Activated naive CD4-positive, alpha-beta T cell (primary cell): ENCODE measurements at places on chromosomes 16 and 17.

GRCh38 chr16:8852534-8852933 is 16.3 kb downstream of the CARHSP1 start:
- no peak for DNase-seq

GRCh38 chr17:48006936-48007709 is 30.5 kb downstream of the COPZ2 start:
- no peak for DNase-seq

DNA sequence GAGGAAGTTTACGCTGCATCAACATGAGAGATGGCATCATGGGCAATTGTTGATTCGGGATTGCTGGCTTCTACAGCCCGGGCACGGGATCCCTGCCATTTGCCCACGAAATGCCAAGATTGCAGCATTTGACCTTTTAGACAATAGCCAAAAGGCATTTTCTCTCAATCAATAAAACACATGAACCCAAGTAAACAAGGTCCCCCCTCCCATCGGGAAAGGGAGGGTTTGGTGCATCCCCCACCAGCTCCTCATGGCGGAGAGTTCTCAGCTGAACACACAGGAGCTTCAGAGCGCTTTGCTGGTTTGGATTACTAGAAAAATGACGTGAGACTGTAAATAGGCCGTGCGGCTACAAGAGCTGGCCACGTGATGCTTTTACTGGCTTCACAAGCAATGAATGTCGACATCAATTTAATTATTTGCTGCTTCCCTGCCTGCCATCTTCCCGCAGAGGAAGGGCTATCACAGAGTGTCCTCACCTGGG is 147.6 kb downstream of the C16orf95 start:
- DNase-seq: no peak

GRCh38 chr17:63772801-63773271 is 561 bp downstream of the CCDC47 start:
- DNase-seq: no peak

DNA sequence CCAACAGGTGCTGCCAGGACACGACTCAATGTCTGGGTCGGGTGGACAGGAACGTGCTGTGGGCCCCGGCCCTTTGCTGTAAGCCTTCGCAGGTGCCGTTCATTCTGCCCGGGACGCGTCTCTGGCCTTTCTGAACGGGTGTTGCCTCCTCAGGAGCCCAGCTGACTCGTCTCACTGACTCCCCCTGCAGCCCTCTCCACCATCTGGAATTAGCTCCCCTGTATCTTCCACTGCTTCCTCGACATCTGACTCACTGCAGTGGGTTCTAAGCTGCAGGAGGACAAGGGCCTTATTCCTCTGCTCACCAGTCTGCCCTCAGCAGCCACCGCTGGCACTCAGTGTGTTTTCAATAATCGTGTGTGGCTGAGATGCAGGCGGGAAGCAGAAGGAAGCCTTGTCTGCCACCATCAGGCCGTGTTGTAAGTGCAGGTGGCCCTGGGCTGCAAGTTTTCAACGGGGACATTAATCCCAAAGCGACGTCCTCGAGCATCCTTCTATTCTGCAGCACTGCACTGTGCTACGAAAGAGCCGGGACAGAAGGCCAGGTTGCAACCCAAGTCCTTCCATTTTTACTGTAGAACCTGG is 256.2 kb downstream of the FOXL1 start:
- no peak for DNase-seq

DNA sequence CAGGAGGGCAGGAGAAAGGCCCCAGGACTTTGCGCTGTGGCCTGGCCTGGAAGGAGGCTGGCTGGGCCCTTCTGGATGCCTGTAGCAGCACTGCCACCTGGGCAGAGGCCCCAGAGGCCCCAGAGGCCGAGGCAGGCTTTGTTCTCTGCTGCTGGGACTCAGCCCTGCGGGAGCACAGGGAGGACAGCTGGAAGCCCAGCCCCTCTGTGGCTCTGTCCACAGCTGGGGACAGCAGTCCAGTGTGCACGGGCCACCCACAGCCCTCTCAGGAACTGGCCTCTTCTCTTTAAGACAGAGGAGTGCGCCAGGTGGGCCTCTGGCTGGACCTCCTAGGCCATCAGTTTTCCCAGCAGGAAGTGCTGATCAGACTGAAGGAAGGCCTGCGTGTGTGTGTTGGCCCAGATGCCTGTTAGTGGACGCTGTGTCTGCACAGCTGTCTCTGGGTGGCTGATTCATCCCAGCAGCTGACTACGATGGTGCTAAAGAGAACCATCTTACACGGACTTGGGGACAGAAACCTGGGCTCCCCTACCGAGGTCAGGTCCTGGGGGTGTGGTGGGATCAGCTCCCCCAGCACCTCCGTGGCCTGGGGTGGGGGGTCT is 26.9 kb upstream of the ZNF750 start:
- no peak for DNase-seq

DNA sequence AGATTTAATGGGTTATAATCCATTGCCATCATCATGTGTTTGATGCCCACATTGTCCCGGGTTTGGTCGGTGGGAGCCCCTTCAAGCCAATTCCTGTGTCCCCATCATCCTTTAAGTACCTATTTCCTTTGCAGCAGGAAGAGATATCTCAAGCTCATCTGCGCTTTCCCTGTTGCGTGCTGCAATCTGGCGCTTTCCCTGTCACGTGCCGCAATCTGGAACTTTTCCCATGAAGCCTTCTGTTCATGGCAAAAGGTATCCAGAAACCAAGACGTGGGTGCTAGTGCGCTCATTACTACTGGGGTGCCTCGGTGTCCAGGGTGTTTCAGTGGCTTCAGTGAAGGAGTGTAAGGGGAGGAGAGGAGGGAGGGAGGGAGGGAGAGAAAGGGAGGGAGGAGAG is 174.6 kb upstream of the ZNF469 start:
- no peak for DNase-seq

GRCh38 chr17:65799454-65799853 is 238.0 kb upstream of the AXIN2 start:
- no peak for DNase-seq

DNA sequence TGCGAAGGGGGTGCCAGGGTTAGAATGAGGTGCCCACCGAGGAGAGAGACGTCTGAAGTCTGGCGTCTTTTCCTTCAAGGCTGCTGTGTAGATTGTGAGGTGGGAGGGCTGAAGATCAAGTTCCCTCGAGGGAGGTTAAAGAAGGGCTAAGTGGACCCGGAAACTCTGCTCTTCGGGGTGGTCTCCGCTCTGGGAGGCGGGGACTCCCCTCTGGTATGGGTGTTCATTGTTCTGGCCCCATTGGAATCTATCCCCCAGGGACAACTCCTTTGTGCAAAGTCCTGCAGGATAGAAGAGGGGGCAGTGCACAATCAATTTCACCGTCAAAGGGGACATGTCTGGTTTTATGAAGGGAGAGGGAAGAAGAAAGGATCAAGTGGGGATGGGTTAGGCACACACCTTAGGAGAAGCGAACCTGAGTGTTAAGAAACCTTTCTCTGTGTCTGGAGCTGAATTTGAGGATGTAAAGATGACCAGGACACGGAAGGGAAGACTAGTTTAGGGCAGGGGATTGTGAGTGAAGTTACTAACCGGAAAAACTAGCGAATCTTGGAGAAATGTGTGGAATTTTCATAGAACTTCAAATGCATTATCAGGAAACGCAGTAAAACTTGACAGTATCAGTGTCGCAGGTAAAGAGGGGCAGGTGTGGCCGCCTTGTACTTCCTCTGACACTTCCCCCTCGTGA is 809 bp upstream of the RAB34 start:
- no peak for DNase-seq

- DNase-seq: no peak
Measured at GRCh38 chr16:5649762-5650743, 552.5 kb upstream of the EEF2KMT start.

DNA sequence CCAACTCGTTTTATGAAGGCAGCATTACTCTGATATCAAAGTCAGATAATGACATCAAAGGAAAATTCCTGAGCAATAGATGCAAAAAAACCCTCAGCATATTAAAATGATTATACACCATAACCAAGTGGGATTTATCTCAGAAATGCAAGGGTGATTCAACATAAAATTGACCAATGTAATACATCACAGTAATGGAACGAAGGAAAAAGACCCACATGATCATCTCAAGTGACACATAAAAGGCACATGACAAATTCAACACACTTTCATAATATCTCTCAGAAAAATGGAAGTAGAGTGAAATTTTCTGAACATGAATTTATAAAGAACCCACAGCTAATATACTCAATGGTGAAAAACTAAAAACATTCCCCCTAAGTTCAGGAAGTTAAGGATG is 118.8 kb downstream of the ITFG1 start:
- DNase-seq: no peak

DNA sequence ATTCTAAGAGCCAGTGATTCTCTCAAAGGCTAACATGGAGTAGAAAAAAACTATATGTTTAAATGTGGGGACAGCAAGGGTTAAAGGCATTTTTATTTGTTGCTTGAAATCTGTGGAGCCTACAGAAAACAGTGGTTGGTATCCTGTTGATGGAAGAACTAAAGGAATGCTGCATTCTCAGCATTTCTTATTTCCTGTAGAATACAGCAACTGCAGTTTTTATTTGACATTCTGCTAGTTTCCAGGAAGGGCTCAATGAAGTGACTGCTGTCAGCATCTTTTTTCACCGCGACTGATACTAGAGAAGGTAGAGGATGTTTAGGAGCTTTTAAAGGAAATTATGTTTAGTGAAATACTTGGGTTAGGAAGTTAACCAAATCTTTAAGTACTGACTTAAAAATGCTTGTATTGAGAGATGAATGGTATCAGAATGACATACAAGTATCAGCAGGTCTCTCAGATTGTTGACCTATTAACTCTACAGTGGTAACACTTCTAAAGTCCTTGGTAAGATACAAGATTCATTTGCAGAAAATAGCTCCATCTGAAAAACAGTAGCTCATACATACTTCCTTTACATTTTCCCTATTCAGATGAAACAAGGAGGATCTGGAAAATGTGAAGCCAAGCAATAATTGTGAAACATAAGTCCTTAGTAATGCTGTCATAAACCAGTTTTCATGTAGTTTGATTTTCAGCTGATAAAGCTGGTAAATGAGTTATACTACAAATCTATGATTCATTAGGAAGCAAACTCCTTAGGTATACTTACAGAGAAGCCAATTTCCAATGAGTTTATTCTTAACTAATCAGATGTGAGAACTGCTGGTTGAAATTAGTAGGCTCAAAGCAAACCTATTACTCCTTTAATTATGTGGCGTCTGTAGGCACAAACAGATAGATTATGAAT is 15.2 kb downstream of the CLTC start:
- no peak for DNase-seq

DNA sequence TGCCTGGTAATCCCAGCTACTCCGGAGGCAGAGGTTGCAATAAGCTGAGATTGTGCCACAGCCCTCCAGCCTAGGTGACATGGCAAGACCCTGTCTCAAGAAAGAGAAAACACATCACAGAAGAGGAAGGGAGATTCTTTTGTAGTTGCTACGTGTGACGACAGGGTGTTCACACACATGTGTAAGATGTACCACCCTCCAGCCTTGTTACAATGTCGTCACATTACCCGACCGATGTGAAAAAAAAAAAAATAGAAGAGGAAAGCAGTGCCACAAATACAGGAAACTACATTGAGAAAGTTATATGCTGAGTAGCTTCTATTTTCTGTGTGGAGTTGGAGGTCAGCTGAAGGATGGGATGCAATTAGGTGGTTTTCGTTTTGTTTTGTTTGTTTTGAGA is 56.0 kb downstream of the CLUH start:
- DNase-seq: no peak

- DNase-seq: no peak
Measured at GRCh38 chr16:27595993-27596392, 46.0 kb downstream of the KATNIP start.

DNA sequence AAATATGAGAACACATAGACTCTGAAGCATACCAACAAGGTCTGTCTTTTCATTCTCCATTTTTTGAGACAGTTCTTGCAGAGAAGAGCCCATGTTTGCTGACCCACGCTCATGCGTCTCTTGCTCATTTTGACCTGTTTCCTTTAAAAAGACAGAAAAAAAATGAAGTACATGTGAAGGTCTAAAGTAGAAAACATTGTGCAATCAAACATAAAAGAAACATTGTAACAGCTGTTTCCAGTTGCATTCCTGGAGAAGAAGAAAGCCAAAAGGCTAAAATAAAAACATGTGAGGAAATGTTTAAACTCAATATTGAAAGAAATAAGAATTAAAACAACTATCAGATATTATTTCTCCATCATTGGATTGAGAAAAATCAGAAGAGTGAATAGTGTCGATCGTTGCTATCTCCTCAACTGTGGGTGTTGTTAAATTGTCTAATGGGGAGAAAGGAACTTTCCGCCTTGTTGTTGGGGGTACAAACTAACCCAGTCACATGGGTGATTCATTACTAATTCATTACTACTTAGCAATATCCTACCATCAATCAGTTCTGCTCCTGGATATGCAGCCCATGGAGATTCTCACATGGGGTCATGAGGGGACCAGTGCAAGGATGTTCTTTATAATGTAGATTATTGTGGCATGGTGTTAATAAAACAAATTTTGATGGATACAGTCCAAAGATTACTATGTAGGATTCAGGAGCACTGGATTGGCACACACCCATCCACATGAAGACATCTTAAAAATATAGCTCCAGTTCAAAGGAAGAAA is 9.5 kb downstream of the ABCA9 start:
- no peak for DNase-seq

DNA sequence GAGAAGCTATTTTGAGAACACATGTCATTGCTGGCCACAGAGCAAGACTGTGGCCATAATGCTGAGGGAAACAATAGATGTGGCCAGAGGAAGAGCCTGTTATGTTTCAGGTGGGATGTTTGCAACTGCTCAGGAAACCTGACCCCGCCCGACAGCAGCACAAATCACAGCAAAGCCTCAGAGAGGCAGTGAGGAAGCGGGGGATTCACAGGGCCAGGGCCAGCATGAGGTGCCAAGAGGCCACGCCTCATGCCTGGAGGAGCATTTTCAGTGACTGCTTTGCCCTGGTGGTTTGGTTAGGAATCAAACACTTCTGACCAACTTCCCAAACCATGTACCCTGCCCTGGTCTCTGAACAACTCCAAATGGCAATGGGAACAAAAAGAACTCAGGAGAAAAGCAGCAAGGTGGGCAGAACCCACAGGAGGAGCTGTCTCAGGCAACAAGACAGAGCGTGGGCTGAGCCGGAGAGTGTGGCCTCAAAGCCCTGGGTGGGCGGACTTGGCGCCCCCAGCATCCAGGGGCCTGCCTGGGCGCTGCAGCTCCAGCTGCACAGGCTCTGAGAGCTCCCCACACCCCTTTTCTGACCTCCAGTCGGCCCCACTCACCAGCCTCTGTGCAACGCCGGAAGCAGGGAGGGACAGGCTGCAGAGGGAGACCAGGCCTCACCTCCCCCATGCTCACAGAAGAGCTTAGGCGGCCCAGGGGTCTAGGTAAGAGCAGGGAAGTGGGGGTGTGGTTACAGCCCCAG is 20.6 kb downstream of the HIC1 start:
- DNase-seq: no peak

DNA sequence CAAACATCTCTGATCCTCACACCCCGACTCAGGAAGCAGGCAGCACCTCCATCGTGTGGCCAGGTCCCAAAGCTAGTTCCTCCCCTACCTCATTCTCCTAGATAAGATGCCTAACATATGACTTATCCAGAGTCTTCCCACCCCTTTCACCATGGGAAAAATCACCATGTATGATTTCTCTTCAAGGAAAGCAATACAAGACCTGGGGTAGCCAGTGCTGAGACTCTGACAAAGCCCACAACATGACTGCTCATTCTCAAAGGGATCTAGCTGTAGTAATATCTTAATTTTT is 45.1 kb downstream of the CMTM4 start:
- no peak for DNase-seq
